ENCODE measurements at places on chromosomes 11 and 22.

DNA sequence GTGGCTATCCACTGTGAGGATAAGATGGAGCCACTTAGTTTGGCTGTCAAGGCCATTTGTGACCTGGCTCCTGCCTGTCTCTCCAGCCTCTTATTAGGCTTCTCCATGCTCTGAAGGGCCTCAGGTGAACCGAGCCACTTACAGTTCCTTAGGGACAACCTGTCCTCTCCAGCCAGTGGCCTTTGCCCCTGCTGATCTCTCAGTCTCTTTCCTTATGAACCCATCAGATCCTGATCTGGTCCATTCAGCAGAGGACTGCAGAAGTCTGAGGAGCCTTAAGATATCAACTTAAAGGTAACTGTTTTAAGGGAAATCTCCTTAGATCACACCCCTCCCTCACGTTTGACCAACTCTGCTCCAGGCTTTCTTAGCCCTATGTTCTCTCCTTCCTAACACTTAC is 2.4 kb downstream of the DUSP18 start:
- no peak for DNase-seq

- no peak for DNase-seq
These were observed 728.8 kb downstream of the NELL1 start for GRCh38 chr11:21398195-21398594.

DNA sequence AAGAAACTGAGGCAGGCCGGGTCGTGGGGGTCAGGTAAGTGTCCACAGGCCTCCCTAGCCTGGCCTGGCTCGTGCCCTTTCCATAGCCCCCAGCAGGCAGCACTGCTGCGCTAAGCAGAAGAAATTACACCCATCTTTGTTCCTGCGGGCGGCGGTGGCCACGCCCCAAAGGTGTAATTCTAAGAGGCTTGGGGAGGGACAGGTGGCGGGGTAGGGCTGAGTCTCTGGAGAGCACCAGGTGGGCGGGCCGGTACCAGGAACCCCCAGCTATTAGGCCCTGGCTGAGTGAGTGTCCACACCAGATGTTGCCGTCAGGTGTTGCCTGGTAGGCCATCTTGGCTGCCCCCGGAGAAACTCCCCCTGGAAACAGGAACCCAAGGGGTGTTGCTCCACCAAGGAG is 12.3 kb upstream of the ARAP1 start:
- no peak for DNase-seq

- DNase-seq, result no peak
These were observed 31.4 kb upstream of the APOL5 start for GRCh38 chr22:35686298-35686697.

DNA sequence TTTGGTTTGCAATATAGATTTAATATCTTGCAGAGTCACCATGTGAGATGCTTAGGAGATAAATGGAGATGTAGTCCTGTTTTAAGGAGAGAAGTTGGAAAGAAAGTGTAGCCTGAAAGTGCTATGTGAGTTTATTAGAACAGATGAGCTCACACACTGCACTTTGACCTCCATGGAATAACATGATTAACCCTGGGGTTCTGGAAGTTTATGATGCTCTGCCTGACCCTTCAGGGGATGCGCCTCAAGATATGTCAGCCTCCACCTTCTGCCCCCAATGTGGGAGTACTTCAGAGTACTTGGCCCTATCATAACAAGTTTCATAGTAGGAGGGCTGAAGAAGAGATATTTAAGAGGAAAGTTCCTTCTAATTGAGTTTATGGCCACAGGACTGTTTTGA is 23.3 kb upstream of the TRIM21 start:
- DNase-seq, result no peak

- no peak for DNase-seq
These were observed 10.5 kb downstream of the MAP4K2 start for GRCh38 chr11:64792482-64792881.

DNA sequence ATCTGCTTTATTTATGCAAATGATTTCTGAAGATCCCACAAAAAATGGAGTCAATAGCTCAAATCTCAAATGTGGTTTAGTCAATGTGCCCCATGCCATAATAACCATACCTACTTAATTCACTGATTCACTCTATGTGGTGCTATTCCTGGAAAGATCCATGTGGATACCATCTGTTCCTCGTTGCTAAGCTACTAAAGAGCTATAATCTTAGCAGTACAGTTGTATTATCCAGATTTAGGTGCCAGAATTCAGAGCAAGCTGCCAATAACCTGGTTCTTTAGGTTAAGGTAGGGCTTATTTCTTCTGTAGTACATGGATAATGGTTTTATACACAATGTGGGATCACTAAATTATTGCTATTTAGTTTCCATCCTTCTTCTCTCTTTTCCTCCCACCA is 974.7 kb upstream of the CCDC90B start:
- DNase-seq, result no peak

- no peak for DNase-seq
These were observed 2.5 kb upstream of the DENND5A start for GRCh38 chr11:9267680-9268079.

DNA sequence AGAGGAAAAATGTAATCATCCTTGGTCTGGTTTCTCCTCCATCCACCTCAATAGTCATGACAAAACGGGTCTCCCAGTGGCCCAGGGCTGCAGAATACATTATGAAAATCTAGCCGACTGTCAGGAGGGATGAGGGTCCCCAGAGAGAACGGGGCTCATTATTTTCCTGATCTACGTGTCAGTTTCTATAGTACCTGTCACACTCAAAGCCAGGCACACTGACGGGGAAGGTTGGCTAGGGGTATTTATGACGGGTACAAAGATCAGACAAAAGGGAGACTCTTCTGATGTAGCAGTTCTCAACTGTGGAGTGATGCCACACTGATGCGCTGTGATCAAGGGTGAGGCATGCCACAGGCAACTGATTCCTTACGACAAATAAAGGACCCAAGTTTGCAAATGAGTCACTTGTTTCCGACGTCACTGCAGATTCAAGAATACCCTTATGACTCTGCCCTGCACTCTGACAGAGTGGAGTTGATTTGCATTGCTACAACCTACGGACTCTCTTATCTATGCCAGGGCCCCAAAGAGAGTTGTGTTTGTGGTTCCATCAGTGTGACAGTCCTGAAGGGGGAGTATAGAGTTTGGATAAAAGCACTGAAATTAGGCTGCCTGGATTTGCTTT is 188.2 kb upstream of the TBCEL start:
- DNase-seq, result no peak

DNA sequence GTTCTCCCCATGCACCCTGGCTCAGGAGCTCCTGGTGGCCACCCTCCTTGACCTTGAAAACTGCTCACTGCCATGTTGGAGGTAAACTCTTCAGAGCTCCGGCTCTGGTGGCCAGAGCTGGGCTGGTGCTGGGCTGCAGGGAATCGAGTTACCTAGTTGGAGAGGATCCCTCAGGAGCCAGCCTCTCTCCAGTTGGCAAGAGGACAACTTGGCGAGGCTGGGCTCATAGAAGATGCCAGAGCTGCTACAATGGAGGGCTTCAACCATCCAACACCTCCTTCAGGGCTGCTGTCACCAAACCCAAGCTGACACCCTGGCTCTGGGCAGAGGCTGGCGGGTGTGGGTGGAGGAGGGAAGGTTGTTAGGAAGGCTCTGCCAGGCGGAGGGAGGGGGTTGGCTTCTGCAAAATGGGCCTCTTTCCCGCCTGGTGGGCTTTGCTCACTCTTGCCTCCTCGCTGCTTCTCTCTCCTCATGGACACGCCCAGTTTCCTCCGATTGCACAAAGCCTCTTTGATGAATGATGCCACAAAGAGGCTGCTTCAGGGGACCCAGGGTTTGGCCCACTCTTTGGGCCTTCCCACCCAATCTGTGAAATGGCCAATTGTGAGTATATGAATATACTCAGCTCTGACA is 53.1 kb downstream of the THAP12 start:
- DNase-seq, result no peak

DNA sequence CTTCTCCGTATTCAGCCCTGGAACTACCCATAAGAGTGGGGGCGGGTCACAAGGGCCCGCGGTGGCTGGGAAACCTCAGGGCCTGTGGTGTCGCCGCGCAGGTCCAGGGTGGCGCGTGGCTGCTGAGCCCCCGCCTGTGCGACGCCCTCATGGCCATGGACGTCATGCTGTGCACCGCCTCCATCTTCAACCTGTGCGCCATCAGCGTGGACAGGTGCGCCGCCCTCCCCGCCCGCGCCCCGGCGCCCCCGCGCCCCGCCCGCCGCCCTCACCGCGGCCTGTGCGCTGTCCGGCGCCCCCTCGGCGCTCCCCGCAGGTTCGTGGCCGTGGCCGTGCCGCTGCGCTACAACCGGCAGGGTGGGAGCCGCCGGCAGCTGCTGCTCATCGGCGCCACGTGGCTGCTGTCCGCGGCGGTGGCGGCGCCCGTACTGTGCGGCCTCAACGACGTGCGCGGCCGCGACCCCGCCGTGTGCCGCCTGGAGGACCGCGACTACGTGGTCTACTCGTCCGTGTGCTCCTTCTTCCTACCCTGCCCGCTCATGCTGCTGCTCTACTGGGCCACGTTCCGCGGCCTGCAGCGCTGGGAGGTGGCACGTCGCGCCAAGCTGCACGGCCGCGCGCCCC is 2.4 kb downstream of the DRD4 start:
- DNase-seq, result no peak

GRCh38 chr11:925496-926301 is at the start of gene AP2A2:
Gene AP2A2 (plus strand): TSS chr11:925870. CDS start chr11:926022, 152 bp downstream.
- DNase-seq, result peak; percentile 85

DNA sequence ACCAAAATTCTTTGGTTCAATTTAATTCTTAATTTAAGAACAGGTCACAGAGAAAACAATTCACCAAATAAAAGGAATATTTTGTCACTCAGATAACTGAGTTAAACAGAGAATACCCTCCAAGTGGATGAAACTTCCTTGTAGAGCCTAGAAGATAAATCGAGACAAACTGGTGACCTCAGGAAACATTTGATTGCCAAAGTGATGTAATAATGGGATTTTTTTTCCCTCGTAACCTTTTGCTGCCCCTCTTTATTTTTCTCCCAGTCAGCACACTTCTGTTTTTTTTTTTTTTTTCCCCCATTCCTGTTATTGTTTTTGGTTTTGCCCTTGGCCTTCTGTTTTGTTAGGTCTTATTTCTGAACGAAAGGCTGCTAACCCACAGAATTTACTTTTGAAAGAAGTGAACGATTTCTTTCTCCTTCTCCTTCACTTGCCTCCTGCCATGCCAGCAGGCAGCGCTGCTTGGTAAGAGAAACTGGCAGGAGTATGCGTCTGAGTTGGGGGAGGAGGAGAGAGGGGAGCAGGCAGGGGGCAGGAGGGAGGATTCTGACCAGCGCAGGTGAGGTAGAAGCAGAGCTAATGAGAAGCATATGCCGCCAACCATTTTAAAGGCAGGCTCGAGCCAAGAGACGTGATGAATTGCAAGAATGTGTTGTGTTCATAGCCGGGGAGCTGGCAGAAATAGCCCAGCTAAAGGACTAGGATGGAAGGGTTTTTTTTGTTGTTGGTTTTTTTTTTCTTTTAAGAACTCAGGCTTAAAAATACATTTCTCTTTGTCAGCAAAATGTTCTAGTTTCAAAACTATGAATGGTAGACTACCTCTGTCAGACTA is 121.9 kb upstream of the MTMR2 start:
- DNase-seq, result no peak

DNA sequence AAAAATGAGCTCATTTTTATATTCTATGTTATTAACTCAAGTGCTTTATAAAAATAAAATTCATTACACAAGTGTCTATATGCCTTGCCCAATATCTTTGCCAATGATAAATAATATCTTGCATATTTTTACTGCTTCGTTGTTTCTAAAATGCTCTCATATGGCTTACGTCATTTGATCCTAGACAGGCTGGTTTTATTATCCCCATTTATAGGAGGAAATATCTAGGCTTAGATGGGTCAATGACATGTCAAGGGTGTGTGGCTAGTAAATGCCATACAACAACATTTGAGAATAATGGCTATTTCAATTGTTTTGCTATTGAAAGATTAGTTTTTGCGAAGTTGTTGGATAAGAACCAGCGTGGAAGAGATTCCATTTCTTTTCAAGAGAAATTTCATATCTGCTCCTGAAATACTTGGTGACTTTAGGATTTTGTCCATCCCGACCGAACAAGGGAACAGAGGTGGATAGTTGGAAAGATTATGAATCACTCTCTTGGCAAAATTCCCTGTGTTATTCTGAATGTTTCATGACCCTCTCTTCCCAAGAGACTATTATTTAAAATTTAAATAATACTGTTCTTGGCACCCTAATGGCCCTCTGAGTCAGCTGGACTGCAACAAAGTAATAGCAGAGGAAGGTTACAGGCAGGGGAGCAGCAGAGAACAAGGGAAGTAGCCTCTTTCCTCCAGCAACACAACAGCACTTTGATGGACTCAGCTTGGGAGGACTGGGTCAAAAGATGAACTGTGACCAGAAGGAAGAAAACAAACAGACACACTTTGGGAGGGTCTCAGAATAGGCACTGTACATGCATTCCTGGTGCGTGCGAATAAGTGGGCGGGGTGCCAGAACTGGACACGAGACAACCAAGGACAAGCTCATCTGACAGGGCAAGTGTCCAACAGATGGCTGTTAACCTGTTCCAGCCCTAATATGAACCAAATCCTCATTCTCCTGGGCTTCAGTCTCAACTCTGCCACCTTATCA is 94.5 kb downstream of the ME3 start:
- no peak for DNase-seq

DNA sequence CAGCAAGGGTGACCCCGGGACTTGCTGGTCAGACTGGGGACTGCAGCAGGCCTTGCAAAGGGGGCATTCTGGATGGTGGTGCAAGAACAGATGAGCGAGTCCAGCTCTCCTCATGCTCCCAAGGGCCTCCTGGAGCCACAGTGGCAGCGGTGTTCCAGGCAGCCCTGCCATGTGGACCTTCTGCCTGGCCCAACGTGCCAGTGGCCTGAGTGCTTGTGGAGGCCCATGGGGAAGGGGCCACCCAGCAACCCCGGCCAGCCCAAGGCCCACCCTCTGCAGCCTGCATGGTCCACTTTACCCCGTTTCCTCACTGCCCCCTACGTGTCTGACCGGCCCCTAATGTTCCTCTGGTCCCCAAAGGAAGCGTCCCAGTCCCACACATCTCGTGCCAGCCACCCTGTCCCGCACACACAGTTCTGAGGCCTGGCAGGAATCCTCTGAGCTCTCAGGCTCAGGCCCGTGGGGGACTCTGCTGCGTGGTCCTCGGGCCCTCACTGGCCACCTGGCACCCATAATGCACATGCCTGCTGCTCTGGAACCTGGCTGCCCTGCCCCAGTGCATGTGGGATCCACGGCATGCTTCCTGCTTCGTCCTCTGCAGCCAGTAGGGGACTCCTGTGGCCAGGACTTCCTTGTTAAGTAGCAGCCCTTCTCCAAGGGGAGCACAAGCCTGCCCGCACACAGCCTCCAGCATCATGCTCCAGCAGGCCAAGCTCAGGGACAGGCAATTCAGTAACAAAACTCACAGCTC is 85.5 kb downstream of the DGCR2 start:
- DNase-seq, result peak; percentile 19

DNA sequence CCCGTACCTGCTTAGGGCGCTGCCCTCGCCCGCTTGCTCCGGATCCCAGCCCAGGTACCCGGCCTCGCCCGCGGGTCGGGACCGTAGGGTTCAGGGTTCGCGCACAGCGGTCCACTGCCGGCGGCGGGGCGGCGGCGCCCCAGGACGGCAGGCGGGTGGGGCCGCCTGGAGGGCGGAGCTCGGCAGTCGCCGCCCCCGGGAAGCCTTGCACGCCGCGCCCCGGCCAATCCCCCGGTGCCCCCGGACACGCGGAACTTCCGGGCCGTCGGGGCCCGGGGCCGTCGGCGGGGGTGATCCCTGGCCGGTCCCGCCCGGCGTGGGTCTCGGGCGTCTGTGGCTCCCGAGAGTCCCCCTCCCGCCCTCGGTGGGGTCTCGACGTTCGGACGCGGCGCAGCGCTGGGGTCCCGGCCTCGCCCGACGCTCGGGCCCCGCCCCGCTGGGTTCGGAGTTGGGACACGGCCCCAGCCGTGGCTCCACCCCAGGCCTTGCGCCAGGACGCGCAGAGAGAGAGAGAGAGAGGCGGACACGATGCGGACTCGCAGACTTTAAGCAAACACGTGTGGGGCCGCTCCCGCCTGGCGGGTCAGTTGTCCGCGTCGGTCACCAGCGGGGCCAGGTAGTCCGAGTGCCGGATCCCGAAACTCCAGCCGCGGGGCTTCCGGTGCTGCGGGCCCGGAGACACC is at the start of gene TYMP:
TSS of gene TYMP (minus strand) at position 116 of the 683 bp plus-strand sequence. CDS start 303 bp downstream, outside the sequence.
- DNase-seq, result no peak

Measured in KBM-7 (cell line).